Activated T-helper 1 cell treated with Interleukin-2 at 50 U/mL for 16 hours (primary cell): ENCODE measurements at places on chromosomes 16 and 17.

DNA sequence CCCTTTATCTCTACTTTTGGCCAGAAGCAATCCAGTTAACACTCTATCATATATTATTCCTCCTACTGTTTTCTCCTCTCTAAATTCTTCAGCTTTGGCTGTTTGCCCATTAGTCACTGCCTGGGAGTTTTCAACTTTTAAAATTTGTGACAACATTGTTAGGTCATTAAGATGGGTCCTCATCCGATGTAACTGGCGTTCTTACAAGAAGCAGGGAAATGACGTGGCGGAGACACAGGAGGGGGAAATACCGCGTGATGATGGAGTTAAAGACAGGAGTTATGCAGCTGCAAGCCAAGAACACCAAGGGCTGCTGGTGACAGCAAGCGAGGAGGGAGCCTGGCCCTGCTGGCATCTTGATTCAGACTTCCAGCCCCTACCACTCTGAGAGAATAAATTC lies 34.8 kb upstream of the CPHXL start:
- DNase-seq, result no peak

- peak; percentile 10 for DNase-seq
Measured at GRCh38 chr16:52191531-52192134, 355.3 kb downstream of the TOX3 start.

- no peak for DNase-seq
Measured at GRCh38 chr16:50351116-50351515, 17.7 kb downstream of the BRD7 start.

- DNase-seq, result no peak
Measured at GRCh38 chr17:30381340-30381659, 2.6 kb downstream of the CPD start.

GRCh38 chr16:31135535-31136286 lies at the start of gene PRSS8:
PRSS8 (minus strand) TSS chr16:31135727; CDS start chr16:31135498, 229 bp downstream.
- no peak for DNase-seq

DNA sequence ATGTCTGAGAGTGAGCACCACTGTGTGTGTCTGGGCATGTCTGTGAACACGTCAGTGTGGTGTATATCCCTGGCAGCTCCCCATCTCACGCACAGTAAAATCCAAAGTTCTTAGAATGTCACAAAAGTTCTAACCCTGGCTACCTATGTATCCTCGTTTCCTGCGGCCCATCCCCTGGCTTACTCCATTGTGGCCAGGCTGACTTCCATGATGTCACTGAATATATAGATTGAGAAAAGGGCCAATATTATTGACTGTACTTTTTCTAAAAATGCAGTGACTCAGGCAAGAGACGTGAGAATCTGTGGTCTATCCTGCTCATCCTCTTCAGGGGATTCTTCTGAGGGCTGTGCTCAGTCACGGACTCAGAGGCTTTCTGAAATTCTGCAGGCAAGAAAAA lies 963 bp upstream of the METTL22 start:
- DNase-seq, result no peak
